ENCODE measurements at places on chromosomes 5 and 9.

DNA sequence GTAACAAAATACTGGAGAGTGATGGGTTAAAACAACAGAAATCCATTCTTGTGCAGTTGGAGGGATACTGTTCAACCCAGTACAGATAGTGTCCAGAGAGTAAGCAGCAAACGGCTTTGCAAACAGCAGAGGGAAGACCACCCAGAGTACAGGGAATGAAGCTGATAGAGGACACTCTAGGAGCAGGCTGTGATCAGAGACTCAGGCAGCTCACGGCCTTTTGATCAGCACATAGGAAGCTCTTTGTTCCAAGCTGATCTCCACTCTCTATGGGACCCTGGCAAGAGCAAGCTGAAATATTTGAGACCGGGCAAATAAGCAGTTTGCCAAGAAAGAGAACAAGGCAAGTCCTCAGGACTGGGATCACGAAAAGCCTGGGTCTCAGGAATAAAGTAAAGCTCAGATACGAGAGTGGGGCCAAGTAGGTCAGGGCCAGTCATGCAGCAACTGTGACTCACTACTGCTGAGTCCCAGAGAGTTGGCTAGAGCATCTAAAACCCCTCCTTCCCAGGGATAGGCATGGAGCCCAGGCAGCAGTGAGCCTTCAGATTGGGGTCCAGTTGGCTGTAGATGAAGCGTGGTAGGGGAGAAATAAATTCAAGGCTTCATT is 52.4 kb downstream of the MELK start:
- no peak for DNase-seq

DNA sequence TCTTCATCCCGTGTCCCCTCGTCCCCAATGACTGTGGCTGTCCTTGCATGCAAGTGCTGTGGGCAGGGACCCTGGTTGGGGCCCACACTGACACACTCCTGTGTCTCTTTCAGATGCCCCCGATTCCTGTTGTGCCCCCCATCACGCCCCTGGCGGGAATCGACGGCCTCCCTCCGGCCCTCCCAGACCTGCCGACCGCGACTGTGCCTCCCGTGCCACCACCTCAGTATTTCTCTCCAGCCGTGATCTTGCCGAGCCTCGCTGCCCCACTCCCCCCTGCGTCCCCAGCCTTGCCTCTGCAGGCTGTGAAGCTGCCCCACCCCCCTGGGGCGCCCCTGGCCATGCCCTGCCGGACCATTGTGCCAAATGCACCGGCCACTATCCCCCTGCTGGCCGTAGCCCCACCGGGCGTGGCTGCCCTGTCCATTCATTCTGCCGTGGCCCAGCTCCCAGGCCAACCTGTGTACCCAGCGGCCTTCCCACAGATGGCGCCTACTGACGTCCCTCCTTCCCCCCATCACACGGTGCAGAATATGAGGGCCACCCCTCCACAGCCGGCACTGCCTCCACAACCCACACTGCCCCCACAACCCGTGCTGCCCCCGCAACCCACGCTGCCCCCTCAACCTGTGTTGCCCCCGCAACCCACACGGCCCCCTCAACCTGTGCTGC is 75.0 kb downstream of the WNK2 start:
- no peak for DNase-seq

- DNase-seq: no peak
Measured at GRCh38 chr9:99187311-99187710, 34.4 kb downstream of the ALG2 start.

DNA sequence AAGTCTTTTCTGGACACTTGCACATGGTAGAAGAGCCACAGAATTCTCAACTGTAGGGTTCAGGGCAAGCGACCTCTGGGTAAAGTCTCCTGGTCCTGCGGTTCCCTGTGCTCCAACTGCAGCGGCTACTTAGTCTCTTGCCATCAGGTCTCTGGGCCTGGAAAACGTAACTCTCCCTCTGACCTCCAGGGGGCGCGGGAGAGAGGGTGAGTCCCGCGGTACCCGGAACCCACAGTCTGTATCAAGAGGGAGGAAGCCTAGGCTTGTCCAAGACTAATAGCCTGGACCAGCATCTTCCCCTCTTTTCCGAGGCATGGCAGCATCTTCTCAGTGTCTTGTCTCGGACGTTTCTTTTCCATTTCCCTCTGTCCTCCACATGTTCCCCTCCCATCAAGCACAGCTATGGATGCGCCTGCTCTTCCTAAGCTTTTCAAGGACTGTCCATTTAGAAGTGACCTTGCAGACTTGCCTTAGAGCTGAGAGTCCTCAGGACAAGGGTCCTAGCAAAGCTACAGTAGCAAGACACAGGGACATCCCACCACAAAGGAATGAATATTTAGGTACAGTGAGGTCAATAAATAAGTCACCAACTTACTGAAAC is 59.3 kb downstream of the FSTL4 start:
- peak; percentile 70 for DNase-seq

DNA sequence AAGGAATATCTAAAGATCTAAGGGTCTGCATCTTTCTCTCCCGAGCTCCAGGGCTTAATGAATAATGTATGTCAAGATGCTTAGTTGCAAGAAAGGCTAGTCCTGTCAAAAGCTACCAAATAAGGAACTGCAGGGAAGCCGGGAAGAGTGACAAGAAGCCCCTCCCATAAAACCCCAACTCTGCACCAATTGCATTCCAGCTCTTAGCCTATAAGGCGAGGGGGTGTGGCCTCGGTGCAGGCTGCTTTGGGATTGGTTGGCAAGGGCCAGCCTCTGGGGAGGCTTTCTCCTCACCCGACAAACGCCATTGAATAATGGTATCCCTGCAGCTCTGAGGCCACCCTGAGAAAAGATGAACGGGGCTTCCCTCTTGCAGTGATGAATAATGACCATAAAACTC is 416.9 kb downstream of the RAB3C start:
- DNase-seq: no peak

GRCh38 chr5:171442287-171443042 is 23.0 kb downstream of the FGF18 start:
- DNase-seq: no peak
